ENCODE measurements at places on chromosomes 7 and 10. TPM values are rescaled to one million over a fixed set of nuclear protein-coding genes. Genes with fewer than 3 reads are reported as not detected.

The NME8 gene
- not detected for total RNA-seq

The EN2 gene
- 0.32 TPM for total RNA-seq

The KCND2 gene
- 3.6 TPM for total RNA-seq

The IDI2 gene
- not detected for total RNA-seq

The CHN2 gene
- 6.3 TPM for total RNA-seq

The AOAH gene
- 4.6 TPM for total RNA-seq

The LIPN gene
- total RNA-seq = not detected

The NDUFA5 gene
- total RNA-seq = 34.9 TPM

The TMEM270 gene
- total RNA-seq = not detected

The NKX1-2 gene
- total RNA-seq = not detected

The HABP2 gene
- not detected for total RNA-seq

The ARHGEF35 gene
- total RNA-seq = 31.8 TPM

The FAM25G gene
- total RNA-seq = not detected

The MAT1A gene
- total RNA-seq = 0.29 TPM

The TWIST1 gene
- total RNA-seq = 99.5 TPM

Measured in breast epithelium (tissue), 4 donors.